Hematopoietic multipotent progenitor cell treated with erythropoietin and hydrocortisone succinate and interleukin-3 and kit ligand, for 15 days (in vitro differentiated cells): ENCODE measurements at places on chromosomes 3 and 15.

DNA sequence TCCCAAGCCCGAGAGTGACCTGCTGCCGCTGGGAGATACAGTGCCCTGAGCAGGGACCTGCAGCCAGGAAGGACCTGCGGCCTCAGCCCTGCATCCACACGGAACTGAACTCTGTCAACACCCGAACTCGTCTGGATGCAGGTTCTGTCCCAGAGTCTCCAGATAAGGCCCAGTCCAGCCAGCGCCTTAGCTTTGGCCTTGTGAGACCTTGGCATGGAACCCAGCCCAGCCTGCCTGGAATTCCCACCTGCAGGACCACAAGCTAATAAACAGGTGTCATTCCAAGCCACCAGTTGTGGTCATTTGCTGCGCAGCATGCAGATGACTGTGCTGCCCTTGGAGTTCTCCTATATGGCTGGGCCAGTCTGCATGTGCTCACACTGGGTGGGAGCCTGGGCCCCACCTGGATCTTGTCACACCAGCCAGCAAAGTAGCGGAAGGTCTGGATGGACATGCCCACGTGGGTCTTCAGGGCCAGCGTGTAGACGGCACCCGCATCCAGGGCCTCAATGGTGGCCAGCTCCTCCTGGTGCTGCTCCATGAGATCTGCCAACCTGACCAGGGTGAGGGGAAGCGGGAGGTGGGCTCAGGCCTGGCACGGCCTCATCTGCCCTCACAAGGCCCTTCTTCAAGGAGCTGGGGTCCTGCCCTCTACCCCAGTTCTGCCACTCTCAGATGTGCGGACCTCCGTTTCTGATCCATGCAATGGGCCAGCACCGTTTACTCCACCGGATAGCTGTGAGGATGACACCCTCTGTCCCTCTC lies 47.2 kb upstream of the SLC41A3 start:
- DNase-seq = no peak

- DNase-seq = no peak
These were observed 641.4 kb upstream of the CBLB start for GRCh38 chr3:106510206-106510605.

DNA sequence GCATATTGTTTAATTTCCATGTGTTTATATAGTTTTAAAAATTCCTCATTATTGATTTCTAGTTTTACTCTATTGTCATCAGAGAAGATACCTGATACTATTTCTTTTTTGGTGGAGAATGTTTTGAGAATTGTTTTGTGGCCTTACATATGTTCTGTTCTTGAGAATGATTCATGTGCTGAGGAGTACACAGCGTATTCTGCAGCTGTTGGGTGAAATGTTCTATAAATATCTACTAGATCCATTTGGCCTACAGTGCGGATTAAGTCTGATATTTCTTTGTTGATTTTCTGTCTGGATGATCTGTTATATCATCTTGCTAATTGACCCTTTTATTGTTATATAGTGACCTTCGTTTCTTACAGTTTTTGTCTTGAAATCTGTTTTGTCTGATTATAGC lies 109.7 kb downstream of the UBE2E2 start:
- no peak for DNase-seq

GRCh38 chr15:40249477-40250303 lies 10.8 kb downstream of the PAK6 start:
- no peak for DNase-seq

DNA sequence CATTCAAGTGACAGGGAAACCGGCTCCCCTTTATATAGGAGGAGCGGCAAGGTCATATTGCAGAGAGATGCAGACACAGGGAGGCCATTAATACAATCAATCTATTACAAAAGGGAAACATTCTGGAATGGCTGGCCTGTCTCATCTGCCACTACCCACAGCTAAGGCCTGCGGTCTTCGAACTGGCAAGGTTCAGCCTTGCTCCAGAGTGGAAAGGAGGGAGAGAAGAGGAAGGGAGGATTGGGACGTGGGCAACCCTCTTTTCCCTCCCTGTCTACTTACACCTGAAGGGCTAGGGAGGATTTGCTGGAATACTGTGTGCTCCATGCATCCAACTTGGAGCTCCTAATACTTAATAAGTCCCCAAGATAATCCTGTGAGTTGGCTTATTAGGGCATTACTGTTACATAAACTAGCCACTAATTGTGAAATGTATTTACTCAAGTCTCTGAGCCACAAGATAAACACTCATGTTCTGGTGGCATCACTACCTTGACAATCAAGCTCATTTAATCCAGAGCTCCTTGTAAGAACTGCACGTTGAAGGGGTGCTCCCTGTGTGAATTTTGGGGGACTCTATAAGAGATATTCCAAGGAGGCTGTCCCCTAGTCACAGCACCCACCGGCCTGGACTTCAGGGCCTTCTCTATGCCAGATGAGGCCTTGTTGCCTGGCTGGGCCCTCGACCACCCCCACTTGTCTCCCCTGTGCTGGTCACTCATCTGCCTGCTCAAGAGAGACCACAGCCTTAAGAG lies 19.7 kb upstream of the CCDC174 start:
- DNase-seq = no peak

GRCh38 chr3:172355836-172356235 lies 92.4 kb downstream of the GHSR start:
- no peak for DNase-seq

DNA sequence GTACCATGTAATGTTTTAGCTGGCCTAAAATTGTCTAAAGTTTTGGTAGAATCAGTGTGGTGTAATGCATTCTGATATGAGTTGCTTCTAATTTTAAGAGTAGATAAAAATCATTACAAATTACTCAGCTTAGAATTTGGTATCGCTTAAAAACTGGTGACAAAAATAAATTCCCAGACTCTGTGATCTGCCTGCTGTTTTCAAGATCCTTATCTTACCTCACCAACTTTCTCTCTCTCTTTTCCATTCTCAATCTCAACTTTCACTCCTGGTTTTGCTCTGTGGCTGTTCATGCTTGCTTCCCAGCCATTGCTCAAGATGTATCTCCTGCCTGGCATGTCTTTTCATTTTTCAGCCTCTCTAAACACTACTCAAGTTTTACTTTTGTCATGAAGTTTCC lies 45.7 kb downstream of the TCF12 start:
- no peak for DNase-seq

DNA sequence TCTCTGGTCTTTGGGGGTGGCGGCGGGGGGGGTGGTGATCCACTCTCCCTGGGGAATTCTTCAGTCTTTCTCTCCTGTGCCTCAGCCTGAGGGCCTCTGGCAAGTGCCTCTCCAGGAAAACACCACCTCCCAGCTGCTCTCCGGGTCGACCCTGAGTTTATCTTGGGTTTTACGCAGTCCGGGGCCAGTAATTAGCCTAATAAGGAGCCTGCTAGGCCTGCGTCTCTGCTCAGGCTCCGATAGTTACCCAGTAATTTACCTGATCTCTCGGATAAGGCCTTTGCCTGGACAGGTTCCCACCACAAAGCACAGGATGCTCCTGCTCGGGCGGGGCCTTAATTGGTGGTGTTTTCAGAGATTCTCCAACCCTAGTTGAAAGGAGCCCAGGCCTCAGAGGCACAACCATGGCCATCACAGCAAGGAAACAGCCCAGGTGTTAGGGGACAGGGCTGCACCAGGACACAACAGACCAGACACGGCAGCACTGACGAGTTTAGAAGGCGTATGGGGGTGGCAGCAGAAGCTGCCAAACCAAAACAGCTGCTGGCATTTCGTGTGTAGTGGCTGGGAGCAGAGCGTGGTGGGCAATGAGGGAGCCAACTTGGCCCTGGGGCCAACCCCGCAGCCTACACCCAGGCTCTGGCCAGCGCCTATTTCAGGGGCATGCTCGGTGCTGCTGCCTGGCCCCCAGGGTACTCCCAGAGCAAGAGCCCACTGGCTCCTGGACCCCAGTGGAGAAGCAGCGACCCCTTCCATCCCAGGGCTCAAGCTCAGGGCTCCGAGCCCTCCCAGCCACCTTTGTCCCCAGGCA lies 71.4 kb downstream of the KLF13 start:
- DNase-seq = no peak

DNA sequence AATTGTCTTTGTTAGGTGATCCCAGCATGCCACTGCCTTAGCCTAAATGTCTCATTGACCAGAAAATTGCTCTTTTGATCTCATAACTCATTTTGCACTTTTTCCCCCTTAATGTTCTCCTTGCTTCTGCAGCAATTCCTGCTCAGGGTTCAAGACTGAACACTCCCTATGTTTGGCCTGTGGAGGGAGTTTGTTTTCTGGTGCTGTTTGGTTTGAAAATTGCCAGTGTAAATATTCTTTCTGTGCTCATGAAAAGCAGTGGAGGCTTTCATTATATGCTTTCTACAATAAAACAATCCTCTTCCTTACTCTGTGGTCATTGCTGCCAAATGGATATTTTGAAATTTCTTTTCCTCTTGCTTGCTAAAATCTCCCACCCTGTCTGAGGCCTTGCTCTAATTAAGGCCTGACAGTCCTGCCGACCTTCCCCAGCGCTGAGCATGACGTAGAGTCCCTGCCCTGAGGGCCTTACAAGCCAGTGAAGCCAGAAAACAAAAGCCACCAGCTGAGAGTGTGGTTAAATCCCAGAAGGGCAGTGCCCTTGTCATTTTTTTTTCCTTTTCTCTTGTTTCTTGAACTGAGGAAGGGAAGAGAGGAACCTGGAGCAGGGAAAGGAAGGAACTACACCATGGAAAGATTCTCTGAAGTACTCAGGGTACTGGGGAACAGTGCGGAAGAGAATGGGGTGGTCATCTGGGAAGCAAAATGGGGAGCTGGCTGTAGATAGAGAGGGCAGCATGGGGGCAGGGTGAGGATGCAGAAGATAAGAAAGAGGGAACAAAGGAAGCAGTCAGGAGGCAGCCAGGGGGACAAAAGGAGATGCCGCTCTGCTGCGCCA lies 24.8 kb downstream of the ZBTB38 start:
- no peak for DNase-seq
